ENCODE measurements at places on chromosomes 4 and X.

DNA sequence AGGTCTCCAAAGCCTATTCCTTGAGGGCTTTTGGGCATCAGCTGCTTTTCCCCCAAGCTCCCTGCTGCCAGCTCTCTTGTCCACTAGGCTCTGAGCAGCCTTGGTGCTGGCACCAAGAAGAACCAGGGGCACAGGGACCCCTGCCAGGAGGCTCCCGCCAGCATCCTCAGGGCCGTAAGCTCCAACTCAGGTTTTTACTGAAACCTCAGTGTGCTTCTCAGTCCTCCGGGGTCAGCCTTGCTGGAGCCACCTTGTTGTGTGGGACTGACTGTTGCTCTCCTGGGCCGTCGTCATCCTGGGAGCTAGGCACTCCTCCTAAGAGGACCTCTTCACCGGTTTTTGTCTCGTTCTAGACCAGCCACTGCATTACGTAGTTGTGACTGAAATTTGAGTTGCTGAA lies 38.9 kb downstream of the NOP14 start:
- DNase-seq = no peak

DNA sequence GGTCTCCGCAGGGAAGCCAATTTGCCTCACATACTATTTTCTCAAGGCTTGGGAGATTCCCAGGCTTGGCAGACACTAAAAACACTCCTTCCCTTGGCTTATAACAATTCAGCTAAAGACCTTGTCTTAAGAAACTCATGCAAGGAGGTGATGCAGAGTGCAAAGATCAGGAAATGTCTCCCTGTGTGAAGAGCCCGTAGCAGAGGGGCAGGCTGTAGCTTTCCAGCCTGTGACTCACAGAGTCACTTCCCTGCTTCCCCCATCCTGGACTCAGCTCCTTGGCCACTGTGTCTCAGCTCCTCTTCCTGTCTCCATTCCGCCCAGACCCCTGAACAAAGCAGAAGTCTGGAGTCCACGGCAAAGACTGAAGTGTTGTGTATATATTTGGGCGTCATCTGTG lies 56.1 kb downstream of the KDR start:
- DNase-seq = no peak

- DNase-seq = no peak
Observed at GRCh38 chrX:24002167-24002566, 24.8 kb downstream of the KLHL15 start.

- DNase-seq = no peak
Observed at GRCh38 chrX:149950681-149951080, 12.4 kb upstream of the EOLA2 start.

- DNase-seq = no peak
Observed at GRCh38 chr4:13292372-13292771, 191.8 kb downstream of the RAB28 start.

DNA sequence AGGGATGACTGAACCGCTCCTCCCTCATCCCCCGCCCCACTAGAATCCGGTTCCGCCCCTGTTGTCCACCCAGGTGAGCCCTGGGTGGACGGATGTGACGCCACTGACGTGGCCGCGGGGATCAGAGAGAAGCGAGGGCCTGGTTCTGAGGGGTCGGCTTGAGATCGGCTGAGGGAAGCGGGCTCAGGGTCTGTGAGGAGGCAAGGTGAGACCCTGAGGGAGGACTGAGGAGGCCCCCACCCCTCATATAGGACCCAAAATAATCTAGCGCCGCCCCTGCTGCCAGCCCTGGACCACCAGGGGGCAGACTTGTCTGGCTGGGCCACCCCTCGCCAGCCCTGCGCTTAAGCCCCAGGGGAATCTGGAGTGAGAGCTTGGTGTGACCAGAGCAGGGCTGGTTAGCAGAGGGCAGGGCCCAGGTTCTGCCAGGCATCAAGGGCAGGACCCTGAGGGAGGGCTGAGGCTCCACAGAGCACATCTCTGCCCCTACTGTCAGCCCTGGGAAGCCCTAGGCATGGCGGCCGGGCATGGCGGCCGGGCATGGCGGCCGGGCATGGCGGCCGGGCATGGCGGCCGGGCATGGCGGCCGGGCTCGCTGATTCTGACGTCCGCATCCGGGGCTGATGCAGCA lies at the start of gene MAGEA8:
Gene MAGEA8, plus strand, starts transcription at position 103 of the 631 bp plus-strand sequence. CDS start 3,090 bp downstream, outside the sequence.
- no peak for DNase-seq

DNA sequence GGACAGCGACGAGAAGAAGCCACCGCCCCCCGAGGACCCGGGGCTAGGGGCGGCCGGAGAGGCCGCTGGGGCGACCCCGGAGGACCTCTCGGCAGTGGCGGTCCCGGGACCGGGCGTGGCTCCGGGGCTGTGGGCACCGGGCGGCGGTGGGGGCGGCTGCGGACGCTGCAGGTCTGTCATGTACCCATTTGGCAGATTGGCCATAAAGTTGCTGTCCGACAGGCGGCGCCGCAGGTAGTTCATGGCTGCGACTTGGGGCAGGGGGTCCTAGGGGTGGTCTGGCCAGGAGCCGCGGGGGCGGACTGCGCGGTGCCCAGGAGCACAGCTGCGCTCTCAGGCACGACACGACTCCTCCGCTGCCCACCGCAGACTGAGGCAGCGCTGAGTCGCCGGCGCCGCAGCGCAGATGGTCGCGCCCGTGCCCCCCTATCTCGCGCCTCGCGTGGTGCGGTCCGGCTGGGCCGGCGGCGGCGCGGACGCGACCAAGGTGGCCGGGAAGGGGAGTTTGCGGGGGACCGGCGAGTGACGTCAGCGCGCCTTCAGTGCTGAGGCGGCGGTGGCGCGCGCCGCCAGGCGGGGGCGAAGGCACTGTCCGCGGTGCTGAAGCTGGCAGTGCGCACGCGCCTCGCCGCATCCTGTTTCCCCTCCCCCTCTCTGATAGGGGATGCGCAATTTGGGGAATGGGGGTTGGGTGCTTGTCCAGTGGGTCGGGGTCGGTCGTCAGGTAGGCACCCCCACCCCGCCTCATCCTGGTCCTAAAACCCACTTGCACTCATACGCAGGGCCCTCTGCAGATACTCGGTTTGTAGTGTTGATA lies at the start of gene SYN1:
Gene SYN1, minus strand, starts transcription at position 372 of the 817 bp plus-strand sequence. Its CDS starts 129 bp downstream, at position 243.
- peak; percentile 60 for DNase-seq

DNA sequence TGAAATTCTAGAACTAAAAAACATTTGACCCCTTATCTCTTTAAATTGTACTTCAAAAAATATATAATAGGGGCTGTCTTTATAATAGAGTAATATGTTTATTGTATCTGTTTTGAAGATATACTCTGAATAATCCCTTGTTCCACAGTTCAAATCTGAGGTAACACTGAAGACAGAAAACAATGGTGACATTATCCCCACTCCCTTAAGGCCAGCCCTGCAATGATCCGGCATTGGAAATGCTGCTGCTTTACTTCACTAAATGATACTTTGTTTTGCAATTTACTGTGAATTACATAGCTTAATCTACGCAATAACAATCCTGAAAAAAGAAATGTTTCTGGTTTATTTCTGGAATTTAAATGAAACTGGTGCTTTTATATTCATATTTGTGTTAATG lies 34.4 kb upstream of the ZFP42 start:
- no peak for DNase-seq

- DNase-seq = no peak
Observed at GRCh38 chr4:31343061-31343460, 622.9 kb downstream of the PCDH7 start.

DNA sequence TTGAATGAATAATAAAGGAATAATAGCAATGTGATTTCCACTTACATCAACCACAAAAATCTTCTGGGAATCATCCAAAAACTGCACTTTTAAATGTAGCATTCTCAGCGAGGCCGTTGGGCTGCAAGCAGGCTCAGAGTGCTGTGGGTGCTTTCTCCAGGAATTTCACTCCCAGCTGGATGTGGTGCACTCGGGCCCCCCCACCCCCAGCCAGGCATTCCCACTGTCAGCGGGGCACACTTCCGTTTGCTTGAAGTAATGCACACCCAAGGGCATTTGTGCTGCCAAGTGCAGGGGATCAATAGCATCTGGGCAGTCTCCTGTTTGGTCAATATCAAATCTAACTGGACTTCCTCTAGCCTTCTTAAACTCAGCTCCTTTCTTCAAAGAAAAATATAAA lies at the start of gene FRMD7:
Gene FRMD7, minus strand, starts transcription at position 278 of the 400 bp plus-strand sequence. Its CDS starts 176 bp downstream, at position 102.
- DNase-seq = no peak

DNA sequence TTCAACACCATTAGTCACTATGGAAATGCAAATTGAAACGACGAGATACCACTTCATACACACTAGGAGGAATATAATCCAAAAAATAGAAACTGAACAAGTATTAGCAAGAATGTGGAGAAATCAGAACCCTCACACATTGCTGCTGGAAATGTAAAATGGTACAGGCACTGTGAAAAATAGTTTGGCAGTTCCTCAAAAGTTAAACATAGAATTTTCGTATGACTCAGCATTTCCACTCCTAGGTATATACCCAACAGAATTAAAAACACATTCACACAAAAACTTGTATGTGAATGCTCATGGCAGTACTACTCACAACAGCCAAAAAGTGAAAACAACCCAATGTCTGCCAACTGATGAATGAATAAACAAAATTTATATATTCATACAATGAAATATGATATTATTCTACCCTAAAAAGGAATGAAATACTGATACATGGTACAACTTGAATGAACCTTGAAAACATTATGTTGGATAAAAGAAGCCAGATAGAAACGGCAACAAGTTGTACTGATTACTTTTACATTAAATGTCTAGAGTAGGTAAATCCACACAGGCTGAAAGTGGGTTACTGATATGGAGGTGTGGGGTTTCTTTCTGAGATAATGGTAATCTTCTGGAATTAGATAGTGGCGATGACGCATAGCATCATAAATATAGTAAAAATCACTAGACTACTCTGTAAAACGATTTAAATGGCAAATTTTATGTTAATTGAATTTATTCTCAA lies 22.3 kb downstream of the TEC start:
- no peak for DNase-seq

GRCh38 chrX:148020329-148020728 lies 39.2 kb downstream of the FMR1NB start:
- no peak for DNase-seq

GRCh38 chr4:115113506-115114106 lies at the start of gene NDST4:
Gene NDST4, minus strand, starts transcription at chr4:115113620. Its CDS starts 36,584 bp downstream, at chr4:115077036.
- no peak for DNase-seq

DNA sequence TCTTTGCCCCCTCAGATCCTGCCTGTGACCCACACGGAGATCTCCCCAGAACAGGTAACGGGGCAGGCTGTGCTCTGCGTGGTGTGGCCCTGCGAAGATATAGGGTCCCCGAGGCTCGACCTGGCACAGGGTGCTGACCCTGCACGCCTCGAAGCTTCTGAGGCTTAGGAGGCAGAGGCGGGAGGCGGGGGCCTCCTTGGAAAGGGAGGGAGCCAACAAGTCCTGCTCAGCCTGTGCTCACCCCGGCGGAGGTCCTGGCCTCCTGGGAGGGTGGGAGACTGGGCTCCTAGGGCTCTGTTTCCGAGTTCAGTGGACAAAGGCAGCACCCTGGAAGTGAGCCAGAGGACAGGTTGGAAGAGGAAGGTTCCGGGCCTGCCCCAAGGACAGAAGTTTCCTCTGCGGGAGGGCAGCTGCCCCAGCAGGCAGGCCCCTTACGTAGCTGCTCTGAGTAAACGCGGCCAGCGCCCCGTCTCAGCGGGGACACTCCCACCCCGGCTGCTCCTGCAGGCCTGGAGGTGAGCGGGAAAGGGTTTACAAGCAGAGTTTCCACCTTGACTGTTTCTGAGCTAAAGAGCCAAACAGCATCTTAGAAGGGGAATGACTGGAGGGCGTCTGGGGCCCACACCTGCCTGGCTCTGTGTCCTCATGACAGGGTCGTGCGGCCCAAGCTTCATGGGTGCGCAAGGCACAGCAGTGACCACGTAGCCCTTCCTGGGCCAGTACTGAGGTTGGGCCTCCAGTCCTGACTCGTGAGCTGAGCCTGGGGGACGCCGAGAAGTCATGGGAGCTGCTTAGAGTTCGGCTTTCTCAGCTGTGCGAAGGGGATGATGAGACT lies 16.1 kb downstream of the TMEM175 start:
- no peak for DNase-seq

DNA sequence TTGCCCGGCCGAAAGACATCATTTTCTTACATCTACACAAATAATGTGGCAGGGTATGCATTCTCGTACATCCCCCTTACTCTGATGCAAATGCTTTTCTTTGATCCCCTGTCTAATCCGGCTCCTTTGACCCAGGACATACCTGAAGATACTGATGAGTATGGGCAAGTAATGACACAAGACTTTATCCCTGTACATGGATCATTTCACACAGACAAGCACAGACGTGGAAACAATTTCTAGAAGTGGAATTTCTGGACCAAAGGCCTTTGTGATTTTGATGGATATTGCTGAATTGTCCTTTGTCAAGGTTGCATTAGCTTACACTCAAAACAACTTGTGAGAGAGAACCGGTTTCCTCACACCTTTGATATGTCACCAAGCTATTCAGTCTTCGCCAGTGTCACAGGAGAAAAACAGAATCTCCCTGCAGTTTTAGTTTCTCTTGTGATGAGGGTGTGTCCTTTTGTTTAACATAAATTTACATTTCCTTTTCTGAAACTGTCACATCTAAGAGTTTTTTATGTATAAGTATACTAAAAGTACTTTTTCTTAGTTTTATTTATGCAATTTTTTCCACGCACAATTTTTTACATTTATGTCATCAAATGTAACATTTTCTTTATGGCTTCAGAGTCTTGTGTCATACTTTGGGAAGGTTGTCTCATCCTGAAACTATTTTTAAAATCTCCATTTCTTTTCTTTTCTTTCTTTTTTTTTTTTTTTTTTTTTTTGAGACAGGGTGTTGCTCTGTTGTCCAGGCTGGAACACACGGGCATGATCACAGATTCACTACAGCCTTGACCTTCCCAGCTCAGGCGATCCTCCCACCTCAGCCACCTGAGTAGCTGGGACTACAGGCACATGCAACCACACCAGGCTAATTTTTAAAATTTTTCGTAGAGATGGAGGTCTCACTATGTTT lies 25.2 kb downstream of the RWDD4 start:
- no peak for DNase-seq

DNA sequence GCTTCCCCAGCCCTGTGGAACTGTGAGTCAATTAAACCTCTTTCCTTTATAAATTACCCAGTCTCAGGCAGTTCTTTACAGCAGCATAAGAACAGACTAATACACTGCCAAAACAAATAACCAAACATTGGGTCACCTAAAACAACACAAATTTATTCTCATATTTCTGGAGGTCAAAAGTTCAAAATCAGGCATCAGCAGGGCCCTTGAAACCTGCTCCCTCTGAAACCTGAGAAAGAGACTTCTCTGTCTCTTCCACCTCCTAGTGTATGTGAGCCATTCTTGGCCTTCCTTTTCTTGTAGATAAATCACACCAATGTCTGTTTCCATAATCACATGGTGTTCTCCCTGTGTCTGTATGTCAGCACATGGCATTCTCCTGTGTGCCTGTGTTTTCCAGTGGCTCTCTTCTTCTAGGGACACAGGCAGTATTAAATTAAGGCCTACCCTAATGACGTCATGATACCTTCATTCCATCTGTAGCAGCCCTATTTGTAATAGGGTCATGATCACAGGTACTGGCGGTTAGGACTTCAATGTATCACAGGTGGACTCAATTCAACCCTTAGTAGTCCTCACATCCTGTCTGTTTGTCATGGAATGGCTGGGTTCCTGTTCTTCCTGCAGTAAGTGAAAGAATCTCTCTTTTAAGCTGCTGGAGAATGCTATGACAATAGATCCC lies 147.3 kb upstream of the CLNK start:
- no peak for DNase-seq
